ENCODE measurements at places on chromosomes 4 and X.

DNA sequence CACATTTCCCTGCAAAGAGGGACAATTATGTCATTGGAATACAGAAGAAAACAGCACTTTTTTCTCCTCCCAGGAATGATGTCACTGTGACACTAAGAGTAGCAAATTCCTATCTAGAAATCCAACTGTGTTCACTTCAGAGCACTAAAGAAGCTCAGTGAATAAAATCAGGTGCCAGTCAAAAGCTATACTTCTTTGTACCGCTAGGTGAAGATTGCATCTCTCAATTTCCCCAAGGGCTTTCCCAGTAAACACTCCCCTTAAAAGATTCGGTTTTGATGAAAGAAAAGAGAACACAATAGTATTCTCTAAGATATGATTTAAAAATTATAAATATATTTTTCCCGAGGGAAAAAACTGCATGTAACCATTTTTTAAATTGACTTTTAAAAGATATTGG, 104.7 kb upstream of the MID1 start:
- DNase-seq = peak; percentile 5

DNA sequence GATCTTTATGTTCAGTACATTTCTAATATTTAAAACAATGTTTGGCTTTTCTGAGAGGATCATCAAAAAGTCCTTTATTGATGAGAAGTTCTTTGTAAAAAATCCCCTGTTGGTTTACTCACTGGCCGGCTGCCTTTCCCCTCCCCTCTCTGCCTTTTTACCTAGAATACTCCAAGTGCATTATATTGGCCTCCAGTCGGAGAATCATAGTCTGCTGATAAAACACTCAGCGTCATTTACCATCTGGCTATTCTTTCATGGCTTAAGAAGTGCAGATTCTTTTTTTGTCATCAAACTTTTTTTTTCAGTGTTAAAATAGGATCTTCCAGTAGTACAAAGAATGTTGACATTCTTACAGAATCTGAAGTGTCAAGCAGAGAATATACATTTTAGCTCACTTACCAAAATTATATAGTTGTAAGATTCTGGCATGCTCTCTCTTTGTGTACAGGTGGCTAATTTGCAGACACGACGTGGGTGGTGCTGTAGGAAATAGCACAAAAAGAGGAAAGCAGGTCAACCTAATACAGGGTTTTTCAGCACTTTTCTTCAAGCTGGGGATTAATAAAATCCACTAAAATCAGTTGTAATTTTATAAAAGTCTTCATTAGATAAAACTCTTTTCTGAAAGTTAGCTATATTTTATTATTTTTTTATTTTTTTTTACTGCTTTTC, 731.8 kb downstream of the KCTD8 start:
- no peak for DNase-seq

DNA sequence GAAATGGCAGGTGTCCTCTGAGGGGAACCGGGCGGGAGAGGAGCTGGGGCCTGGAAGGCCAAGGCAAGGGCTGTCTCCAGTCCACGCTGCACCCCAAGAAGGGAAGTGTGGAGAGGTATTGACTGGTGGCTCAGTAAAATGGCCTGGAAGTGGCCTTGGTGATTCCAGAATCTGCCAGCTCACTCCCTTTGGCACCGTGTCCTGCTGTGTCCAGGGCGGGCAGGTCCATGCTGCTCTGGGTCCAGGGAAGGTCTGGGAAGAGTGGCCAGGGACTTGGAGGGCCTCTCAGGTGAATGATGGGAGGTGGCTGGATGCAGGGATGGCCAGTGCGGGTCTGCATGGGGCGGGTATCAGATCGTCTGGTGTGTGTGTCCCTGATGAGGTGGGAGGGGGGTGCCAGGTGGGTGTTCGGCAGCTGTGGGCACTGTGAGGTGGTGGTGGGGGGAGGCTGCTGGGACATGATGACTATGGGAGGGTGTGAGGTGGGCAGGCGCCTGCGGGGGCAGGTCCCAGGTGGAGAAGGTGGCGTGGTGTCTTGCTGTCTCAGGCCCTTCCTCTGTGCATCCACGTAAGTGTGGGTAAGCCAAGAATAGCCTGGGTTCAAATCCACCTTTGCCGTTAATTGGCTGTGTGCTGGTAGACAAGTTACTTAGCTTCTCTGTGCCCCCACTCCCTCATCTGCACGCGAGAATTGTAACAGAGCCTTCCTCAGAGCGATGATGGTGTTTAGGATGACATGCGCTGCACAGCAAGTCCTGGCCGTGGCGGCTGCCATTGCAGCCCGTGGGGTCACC, 17.7 kb downstream of the RGS12 start:
- DNase-seq = no peak

- no peak for DNase-seq
These were observed 99.3 kb upstream of the GRIA3 start for GRCh38 chrX:123084797-123085196.
